ENCODE measurements at places on chromosomes 16 and 17.

GRCh38 chr17:77140878-77141767 lies at the start of gene SEC14L1:
Gene SEC14L1 (plus strand): TSS chr17:77140969. CDS start chr17:77143597, 2,628 bp downstream.
- DNase-seq = peak; percentile 31

- no peak for DNase-seq
Observed at GRCh38 chr16:84308120-84308519, 13.4 kb downstream of the WFDC1 start.

DNA sequence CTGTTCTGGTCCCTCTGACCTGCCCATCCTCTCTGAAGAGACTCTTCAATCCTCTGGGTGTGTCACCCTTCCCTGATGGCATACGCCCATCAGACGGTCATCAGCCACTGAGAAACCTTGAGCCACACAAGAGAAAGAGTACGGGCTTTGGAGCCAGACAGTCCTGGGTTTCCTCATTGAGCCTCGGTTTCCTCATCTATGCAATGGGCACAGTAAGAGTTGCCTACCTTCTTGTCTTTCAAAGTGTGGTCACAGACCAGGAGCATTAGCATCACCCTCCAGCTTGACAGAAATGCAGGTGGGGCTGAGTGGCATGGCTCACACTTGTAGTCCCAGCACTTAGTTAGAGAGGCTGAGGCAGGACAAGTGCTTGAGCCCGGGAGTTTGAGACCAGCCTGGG lies 26.1 kb upstream of the MEAK7 start:
- DNase-seq = no peak

GRCh38 chr16:30437511-30438046 lies 7.7 kb upstream of the DCTPP1 start:
- no peak for DNase-seq

All from T-cell (primary cell).